ENCODE measurements at places on chromosomes 3 and 15.

DNA sequence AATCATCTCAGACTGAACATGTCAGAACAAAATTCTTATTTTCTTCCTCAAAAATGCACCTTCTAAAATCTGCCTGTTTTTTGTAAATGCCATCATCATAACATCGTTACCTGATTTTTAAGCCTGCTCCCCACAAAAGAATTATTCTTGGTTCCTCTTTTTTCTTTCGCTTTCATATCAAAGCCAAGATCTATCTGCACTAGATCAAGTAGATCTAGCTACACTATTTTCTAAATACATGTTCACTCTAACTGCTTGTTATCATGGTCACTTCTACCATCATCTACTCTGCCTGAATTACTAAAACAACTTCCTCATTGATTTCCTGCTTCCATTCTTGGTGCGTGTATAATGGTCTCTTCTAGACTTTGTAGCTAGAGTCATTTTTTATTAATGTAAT, 217.7 kb downstream of the ARPP21 start:
- DNase-seq: no peak

DNA sequence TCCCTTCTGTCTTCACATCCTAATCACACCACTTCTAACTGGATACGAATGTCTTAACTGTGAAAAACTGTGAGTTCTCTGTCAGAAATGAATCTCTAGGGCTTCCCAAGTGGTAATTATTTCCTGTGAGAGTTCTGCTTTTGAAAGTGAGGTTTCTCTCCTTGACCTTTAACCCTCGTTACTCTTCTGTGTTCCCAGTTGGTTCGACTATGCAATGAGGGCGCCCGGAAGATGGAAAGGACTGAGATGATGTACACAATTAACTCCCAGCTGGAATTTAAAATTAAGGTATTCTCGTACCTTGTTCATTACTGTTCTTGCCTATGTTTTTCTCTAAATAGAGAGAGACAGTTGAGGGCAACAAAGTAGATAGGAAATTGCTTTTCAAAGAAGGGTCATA, 96.5 kb downstream of the ARHGEF26 start:
- DNase-seq: no peak

DNA sequence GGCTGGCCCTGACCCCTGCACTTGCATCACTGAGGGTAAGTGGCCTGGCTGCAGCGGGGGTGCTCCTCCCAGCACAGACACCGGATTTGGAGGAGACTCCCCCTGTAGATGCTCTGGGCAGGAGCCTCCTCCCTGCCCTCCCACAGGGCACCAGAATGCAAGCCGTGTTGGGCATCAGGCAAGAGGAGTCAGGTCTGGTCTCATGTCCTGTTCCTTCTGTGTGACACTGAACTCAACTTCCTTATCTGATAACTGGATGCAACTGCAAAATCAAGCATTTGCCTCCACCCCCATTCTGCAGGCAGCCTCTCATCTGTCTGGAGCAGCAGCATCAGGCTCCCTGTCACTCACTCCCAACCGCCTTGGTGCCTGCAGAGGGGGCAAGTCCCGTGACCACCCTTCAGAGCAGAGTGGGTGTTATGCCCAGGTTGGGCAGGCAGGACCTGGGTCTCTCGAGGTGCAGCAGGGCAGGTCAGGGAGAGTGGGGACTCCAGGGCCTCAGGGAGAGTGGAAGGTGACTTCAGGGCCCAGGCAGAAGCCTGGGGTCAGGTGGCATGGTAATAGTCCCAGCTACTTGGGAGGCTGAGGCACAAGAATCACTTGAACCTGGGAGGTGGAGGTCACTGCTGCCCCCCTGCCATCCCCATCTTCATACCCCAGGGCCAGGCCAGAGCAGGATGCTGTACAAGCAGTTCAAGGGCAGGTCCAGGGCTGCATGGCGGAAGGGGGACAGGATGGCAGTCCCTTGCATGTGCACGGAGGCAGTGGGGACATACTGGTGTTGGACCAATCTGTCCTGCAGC, 10.5 kb upstream of the RPL29 start:
- DNase-seq: no peak

GRCh38 chr15:25391971-25392721, 46.7 kb downstream of the UBE3A start:
- DNase-seq: no peak

- DNase-seq: no peak
These were observed 53.6 kb upstream of the LRRFIP2 start for GRCh38 chr3:37227870-37228549.

GRCh38 chr3:99549957-99550603, 88.3 kb upstream of the COL8A1 start:
- DNase-seq: no peak

GRCh38 chr3:78204977-78205376, 1165.1 kb downstream of the ROBO2 start:
- DNase-seq: no peak

DNA sequence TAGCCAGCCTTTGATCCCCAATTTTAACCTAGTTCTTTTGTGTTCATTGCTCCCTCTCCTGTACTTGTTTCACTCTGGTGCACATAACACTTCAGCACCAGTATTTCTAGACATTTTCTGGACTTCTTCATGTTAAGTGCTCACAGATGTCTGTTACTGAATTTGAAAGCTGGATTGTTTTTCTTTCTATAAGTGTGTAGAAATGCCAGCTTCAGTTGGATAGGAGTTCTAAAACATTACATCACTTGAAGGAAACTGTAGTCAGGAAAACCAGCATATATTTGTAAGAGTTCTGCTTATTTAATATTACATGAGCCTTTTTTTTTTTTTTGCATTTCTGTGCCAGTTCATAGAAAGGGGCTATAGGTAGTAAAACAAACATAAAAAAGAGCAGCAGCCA, 21.6 kb downstream of the QTRT2 start:
- no peak for DNase-seq
